ENCODE measurements at places on chromosomes 2 and 18.

GRCh38 chr2:15043336-15044058 is 411.0 kb downstream of the LRATD1 start:
- no peak for DNase-seq

GRCh38 chr2:237815637-237816036 is 17.1 kb downstream of the RBM44 start:
- DNase-seq: no peak

DNA sequence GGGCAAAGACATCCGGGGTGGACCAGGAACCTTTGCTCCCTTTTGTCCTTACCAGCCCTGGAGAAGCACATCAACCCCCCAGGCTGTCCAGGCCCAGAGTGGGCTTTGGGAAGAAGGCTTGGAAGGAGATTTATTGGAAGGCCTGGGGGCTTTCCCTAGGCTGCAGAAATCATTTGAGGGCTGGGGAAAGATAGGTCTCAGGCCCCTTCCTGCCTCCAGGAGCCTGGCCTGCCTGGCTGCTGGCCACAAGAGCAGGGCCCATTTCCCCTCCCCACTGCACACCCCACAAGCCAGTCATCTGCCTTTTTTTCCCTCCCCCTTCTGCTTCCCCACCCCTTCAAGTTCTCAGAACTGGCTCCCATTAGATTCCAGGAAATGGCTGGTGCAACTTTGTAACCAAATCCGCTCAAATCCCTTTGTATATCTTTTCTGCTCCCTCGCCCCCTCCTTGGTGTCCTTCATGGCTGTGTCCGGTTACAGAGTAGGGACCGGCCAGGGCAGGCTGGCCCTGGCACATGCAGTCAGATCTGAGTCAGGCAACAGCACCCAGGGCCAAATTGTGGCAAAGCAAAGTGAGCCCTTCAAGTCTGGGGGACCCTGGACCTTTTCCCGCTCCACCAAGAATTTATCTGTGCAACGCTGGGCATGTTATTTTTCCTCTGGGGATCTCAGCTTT is 20.8 kb upstream of the TNP1 start:
- DNase-seq: no peak

DNA sequence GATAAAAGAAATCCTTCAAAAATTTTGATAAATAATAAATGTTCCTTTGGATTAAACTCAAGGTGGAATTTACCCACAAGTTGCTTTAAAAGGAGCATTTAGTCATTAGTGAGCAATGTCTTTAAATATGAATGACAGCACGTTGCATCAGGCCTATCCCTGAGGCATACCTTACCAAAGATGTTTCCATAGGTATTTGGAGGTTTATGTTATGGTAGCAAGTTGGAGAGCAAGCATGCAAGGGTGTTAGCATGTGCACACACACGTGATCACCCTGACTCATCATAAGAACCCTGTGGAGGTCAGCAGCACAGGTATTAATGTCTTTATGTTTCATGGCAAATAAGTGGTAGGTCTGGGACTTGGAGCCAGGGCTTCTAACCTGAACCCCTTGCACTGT is 159.9 kb downstream of the ACTR3 start:
- no peak for DNase-seq

DNA sequence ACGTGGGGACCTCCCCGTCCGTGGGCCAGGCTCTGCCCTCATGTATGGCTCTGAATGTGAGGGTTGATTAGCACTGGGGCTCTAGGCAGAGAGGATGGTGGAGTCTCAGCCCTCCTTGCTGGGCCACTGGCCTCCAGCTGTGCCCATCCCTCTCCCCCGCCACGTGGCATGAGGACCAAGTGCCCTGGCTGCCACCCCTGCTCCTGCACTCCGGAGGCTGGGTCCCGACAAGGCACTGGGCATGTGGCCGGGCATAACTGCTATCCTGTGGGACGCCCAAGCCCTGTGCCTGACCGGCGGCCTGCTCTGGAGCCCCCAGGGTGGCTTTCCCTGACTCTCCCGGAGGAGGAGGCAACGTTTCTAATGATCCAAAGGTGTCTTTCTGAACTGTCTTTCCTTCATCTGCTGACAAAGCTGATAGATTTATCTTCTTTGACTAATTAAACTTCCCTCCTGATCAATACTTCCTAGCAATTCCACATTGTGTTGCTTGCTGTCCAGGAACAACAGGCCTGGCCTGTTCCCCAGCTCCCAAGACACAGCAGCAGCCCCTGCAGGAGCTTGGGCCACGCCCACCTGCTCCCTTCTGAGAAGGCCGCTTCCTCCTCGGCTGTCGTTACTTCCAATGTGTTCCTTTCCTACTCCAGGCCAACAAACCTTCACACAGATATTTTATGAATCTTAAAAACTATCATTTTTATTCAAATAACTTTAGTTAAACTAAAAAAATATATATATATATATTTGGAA is 132.0 kb downstream of the SNTG2 start:
- DNase-seq: no peak

GRCh38 chr2:30447149-30448045 is at the start of gene LCLAT1:
LCLAT1 (plus strand) TSS chr2:30447246; CDS start chr2:30525591, 78,345 bp downstream.
- DNase-seq: peak; percentile 73

- no peak for DNase-seq
Observed at GRCh38 chr2:216339456-216340279, 32.6 kb downstream of the MARCHF4 start.

DNA sequence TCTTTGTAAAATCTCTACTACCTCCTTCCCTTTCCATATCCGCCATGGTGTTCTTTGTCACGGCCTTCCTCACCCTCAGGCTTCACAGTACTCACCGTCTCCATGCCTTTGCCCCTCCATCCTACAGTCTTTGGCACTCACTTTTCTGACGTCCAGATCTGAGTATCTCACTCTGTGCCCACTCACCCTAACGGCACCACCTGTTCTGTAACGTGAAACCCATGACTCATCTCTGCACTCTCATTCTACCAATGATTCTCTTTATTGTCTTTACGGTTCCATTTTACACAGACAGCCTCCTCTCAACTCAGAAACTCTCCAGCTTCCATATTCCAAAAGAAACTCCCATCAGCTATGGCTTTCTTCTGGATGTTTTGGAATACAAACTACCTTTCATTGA is 56.7 kb downstream of the NETO1 start:
- no peak for DNase-seq

DNA sequence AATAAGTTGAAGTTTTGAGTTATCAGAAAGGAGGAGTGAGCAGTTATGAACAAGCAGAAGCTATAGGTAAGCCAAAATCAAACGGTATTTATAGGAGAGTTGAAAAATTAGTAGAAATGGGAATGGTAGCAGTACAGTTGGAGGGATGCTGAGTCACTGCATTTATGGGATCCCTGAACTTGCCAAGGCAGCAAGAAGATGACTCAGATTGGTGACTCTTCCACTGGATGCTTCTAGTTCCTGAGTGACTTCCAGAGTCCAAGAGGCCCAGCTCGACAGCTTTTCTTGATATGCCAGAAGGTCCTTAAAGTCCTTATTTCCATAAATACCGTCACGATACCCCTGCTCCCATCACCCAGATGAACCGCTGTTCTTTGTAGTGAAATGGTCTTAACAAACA is 31.1 kb upstream of the ACTR3 start:
- DNase-seq: no peak

GRCh38 chr18:13191031-13191430 is 27.5 kb upstream of the LDLRAD4 start:
- DNase-seq: no peak

DNA sequence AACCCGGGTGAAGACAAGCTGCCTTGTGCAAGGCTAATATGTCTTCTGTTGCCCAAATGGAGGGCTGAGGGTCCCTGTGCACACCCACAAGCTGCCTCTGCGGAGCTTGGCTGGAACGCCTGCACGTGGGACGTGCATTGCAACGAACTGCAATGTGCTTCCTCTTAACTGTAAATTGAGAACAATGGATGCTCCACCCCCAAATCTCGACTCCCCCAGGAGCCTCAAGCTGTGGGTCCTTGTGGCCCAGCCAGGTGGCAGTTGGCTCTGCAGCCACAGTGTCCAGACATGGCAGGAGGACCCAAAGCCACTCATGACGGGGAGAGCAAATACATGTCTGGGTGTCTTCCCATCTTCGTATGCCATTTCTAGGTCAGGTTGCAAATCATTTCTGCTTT is 90.1 kb downstream of the TWIST2 start:
- DNase-seq: no peak

DNA sequence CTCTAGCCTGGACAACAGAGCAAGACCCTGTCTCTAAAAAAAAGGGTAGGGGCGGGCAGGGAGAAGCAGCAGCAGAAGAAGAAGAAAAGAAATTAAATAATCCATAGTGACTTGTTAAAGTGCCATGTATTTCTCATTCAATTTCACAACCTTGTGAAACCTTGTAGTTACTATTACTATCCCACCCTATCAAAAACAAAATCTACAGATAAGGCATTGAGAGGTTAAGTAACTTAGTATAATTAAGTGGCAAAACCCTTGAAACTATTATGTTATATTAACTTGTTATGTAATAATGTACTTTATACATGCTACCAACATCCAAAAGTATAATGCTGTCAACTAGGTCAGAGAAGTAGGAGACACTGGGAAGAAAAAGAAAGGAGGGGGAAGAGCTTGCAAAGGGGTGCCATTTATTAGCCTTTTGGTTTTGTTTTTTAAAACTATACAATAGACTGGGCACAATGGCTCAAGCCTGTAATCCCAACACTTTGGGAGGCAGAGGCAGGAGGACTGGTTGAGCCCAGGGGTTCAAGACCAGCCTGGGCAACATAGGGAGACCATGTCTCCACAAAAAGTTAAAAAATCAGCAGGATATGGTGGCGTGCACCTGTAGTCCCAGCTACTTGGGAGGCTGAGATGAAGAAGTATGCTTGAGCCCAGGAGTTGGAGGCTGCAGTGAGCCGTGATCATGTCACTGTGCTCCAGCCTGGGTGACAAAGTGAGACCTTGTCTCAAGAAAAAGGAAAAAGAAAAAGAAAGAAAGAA is 11.3 kb downstream of the TLK1 start:
- DNase-seq: no peak

DNA sequence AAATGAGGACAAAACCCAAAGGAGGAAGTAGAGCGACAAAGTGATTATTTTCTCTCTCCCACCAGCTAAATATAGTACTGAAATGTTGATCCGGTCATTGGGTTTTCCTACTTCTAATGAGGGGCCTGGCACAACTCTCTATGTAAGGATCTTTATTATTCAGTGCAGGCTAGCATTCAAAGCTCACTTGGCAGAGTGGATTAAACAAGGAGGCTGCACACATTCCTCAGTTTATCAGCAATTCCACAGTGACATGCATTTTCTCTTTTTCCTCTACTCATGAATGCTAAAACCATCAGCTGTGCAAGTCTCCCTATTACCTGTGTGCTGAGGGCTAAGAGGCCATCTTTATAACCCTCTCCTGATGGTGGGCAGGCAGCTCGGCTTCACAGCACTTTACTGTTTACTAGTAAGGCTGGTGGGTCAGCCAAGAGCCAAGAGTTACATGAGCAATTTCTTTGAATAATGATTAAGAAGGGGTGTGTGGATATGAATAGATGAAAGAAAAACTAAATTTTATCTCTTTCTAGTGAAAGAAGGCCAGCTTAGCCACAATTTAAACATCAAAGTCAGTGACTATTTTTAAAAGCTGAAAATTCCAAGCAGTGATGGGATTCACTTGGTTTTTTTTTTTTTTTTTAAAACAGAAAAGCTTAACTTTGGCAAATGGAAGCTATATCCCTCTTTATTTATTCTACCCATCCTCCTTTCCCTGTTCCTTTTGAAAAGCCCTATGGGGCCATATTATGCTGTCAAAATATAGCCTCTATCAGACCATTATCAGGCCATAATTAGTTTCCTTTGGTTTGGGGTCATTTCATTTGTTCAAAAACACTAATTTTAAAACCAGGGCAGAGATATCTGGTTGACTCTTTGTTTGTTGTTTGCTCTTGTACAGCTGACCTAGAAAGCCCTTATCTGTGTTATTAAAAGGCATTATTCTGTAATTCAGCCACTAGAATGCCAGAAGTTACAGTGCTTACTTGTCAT is 111.0 kb downstream of the RBM43 start:
- no peak for DNase-seq

GRCh38 chr2:135843671-135844070 is 6.7 kb upstream of the LCT start:
- DNase-seq: no peak

DNA sequence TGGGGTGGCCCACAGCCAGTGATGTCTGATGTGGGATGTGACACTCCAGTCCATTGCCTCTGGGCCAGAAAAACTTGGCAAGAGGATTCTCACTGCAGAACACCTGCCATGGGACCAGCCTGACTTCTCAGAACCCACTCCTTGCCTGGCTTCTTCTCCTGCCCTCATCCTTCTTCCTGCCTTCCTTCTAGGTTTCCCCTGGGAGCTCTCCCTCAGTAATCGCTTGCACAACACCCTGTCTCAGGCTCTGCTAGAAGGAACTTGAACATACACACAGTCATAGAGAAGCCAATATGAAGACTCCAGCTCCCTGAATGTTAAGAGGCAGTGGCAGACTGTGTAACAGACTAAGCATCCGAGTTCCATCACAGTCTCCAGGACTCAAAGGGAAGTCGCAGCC is 4.3 kb upstream of the COL6A3 start:
- DNase-seq: no peak

- DNase-seq: no peak
Observed at GRCh38 chr2:156562124-156562523, 125.9 kb downstream of the GPD2 start.

GRCh38 chr2:201257956-201258665 is 2.2 kb upstream of the CASP8 start:
- DNase-seq: peak; percentile 94

DNA sequence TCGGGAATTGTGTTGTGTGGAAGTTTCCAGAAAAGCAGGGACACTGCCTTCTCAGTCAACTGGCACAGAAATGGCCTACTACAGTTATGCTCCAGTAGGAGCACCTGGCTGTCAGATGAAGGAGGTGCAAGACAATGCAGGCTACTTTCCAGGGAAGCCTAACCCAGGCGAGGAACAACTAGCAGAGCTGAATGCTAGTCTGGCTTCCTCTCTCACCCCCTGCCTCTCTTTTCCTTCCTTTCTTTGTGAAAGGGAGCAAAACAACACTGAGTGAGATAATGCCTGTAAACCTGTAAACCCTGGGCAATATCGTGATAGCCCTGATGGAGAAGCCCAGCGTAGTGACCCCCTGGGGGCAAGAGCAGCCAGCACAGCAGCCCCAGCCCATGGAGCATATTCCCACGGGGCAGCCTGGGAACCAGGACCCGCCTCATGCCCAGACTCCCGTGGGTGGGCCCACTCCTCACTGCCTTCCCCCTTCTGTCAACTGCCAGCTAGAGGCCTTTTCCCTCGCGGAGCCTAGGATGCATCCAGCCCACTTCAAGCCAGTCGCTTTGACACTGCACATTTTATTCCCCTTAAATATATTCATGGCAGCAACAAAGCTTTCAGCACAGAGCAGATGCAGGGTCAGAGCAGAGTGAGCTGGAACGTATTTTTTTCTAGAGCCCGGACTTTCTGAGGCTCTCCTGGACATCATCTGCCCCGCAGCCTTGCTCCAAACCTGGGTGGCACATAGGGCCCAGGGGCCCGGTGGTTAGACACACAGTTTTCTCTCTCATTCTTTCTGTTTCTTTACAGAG is 77.0 kb downstream of the PDCL3 start:
- DNase-seq: no peak

- DNase-seq: no peak
Observed at GRCh38 chr2:147628971-147629421, 215.8 kb upstream of the ACVR2A start.

GRCh38 chr18:40821596-40822243 is 1133.3 kb upstream of the PIK3C3 start:
- no peak for DNase-seq
